ENCODE measurements at places on chromosomes 7 and 10.
A peak's percentile ranks its signal among the peaks of the same experiment; 100 is the strongest.

DNA sequence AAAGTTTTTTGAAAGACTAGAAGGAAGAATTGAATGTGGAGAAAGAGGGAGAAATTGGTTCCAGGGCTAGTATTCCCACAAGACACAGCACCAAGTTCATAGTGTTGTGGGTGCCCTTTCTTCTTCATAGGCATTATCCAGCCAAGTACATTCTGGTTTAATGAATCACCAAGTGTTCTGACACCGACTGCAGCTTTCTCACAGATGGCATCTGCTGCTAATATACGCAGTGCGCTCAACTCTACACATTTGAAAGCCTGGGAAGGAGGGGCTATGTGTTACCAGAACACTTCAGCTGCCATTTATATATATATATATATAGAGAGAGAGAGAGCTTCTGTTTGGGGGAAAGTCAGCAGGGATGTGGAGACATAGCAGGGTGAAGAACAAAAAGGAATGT, 1168.4 kb downstream of the GATA3 start:
- no peak for DNase-seq

DNA sequence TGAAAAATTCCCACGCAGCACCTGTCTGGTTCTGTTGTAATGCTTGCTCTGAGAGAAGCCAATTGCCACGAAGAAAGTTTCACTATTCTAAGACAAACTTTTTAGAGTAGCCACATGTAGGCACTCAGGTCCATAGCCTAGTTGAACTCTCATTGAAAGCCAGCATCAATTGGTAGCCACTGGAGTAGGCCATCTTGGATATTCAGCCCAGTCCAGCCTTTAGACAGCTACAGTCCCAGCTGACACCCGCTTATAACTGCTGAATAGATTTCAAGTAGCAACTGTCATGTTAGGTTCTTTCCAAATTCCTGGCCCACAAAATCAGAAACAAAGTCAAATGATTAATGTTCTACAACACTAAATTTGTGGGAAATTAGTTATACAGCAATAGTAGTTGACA, 31.6 kb downstream of the CUBN start:
- DNase-seq: no peak

DNA sequence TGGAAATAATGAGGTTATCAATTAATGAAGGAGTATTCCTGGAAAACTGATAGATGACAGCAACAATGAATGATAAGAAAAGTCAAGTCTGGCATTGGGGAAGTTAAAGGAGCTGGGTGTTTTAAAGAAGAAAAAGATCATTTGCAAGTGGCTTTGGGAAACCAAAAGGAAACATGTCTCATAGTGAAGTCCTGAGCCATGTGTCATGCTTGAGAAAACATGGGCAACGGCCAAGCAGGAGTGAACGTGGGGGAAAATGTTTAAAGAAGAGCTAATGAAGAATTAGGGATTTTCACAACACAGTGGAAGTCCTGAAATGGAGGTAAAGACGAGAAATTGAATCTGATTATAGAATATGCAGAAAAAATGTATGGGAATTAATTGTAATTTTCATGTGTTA, 1383.2 kb upstream of the CELF2 start:
- no peak for DNase-seq

DNA sequence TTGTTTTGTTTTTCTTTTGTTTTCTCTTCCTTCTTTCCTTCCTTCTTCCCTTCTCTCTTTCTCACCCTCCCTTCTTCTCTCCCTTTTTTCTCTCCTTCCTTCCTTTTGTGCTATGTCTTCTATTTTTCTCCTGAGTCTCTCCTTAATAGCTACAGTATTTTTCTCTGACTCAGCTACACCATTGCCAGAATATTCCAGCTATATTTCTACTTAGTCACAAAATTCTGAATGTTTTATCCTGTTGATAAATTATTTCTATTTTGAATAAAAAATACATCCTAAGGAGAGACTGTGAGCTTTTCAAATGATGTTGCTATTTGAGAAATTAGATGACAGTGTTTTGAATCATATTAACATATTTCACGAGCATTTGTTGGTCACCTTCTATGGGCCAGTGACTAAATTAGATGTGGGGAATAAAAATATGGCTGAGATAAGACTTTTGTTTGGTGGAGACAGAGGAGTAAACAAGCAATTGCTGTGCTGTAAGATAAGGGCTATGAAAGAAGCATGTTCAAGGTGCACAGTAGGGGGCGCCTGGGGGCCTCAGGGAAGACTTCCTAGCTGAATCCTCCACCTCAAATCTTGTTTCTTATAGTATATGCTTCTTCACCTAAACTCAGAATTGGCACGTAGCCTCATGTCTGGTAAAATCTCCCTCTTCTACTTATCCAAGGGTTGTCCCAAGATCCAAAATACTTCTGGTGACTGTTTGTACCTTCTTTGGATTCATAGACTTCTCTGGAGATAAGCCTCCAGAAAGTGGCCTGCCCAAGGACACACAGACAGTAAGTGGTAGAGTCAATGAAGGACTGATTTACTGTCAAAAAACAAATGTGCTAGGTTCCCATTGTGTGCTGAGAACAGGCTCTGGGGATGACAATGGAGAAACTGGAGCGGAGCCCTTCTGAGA, 115.5 kb upstream of the CREB5 start:
- no peak for DNase-seq

DNA sequence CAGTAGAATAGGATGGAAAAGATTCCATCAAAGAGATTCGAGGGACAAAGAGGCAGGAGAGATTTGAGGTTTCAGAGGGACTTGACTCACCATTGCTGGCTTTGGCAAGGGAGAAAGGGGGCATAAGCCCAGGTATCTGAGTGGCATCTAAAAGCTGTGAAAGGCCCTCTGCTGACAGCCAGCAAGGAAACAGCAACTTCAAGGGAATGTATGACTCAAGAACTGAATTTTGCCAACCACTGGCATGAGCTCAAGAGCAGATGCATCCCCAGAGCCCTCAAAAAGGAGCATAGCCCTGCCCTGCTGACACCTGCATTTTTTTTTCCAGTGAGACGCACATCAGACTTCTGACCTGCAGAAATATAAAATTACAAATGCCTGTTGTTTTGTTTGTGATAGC, 19.6 kb upstream of the ADAM12 start:
- no peak for DNase-seq

DNA sequence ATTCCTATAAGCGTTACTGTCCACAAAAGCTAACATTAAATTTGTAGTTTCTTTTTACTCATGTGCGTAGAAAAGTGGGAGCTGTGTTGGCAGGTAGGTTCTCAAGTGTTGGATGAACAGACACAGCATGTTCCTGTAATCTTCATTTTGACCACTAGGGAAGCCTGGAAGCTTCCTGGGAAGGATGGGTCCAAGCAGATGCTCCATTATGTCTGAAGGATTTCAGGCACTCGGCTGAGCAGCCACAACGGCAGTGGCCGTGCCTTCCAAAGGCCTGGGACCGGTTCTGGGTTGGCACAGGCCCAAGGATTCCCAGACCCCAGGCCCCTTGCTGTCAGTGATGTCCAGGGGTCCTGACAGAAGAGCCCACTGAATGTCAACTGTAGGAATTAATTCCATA, 386.3 kb downstream of the TNS3 start:
- no peak for DNase-seq

- no peak for DNase-seq
Measured at GRCh38 chr10:58918887-58919286, 257.6 kb upstream of the PHYHIPL start.

DNA sequence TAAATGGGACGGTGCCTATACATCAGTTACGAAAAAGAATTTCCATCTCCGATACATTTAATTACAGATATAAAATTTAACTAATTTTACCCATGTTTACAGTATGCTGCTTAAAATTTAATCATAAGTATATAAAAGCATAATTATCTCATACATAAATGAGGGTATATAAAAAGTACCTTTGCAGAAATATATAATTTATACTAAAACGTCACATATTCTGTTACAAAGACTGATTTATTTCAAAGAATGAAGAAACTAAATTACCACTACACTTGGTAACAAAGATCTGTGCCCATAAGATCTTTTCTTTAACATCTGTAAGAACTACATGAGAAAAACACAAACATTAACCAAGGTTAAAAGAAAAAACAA, 2.8 kb downstream of the DOCK4 start:
- DNase-seq: no peak

DNA sequence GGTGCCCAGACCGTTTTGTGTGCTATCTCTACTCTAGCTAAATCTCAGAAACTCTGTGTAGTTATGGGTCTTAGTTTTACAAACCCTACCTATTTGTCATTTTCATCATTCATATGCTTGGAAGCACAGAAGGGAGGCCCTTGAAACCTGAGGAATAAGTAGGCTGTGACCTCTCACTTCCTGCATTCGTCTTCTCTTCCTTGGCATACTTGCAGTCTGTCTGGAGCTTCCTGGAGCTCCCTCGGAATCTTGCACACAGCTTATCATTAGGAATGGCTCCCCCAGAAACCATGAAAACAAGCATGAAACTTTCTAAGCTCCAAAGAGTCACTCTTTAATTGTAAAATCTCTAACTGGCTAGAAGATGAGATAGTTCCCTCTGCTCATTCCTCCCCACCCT, 376.9 kb upstream of the MYO3A start:
- DNase-seq: no peak

GRCh38 chr7:150727381-150727780, 9.8 kb upstream of the GIMAP5 start:
- no peak for DNase-seq

GRCh38 chr10:102646610-102647442, 2.5 kb downstream of the TRIM8 start:
- DNase-seq: peak; percentile 55

DNA sequence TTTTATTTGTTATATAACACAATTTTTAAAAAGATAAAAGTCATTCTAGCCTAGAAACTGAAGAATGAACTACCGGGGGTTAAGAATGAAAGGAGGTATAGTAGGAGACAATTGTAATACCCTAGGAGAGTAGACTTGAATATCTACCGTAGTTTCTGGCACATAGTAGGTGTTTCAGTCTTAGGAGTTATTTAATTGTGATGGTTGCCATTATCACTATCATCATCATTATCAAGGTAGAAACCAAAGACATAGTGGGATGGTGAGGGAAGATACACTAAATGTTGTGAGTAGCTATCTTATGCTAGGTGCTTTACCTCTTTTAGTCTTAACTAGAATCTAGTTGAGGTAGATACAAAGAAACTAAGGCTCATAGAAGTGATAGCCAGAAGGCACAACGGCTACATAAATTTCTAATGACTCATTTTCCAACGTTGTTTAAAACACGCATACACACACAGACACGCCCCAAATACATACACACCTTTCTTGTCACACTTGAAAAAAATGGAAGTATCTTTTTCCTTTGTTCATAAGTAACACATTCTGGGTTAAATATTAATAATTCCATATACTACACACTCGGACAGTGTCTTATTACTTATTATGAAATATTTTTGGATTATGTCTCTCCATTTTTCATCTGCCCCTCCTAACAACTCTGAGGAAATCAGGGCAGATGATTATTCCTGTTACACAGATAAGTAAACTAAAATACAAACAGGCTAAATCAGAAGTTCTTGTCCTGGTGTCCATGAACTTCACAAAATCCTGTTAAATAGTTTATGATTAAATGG, 2.0 kb upstream of the ANLN start:
- no peak for DNase-seq

DNA sequence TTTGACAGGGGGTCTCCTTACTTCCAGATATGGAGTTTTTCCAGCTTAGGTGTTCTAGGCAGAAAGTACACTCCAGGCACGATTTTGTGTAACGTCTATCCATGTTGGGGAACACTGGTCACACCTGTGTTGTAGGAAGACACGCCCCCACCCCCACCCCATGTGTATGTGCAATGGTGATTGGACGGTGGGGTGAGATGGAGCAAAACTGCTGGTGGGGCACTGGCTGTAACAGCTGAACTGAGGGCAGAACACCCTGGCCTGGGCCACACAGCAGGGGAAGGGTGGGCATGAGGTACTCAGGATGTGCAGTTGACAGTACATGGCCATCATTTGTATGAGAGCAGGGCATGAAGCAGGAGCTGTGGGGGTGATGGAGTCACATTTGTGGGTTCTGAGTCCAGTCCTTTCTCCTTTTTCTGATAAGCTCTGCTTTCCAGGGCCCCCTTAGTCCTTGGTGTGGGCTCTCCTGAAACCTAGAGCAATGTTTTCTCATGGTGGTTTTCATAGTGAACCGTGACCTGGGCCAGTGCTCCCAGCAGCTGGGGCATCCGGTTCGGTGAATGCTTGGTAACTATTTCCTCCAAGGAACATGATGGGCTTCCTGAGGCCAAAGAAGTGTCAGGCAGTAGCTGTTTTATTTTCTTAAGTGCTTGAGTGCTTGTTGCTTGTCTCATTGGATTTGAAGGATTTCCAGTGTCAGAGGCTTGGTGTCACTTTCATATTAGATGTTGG, 63.4 kb upstream of the AQP1 start:
- DNase-seq: no peak

DNA sequence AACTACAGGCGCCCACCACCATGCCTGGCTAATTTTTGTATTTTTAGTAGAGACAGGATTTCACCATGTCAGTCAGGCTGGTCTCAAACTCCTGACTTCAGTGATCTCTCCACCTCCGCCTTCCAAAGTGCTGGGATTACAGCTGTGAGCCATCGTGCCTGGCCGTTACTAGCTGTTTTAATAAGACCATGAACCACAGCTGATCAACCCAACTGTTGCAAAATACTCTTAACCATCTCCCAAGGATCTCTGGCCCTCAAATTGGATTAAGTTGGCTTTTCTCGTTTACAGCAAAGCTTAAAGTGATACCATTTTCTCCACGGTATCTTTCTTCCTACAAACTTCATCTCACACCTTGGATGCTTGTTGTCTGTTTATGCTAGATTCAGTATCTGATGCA, 18.3 kb downstream of the ZFAND2A start:
- DNase-seq: no peak

DNA sequence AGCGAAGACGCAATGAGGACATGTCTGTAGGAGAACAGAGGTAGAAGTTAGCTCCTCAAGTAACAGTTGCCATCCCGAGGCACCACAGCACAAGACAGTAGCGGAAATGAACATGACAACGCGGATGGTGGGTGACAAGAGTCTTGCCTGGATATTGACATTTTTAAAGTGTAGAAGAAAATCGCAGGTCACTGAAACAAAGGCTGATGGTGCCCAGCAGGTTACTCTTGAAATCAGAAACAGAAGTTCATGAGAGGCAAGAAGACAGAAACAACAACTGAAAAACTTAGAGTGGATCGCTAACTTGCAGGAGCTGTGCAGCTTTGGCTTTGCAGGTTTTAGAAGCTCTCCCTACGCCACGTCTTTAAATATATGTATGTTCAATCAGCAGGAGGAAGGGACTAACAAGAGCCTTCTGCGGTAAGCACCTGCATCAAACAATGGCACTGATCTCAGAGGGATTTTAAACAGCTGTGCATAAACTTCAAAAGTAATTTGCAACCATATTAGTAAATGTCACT, 1.8 kb downstream of the PRKCQ start:
- no peak for DNase-seq

GRCh38 chr7:141263983-141264382, 190.1 kb downstream of the TMEM178B start:
- no peak for DNase-seq

- DNase-seq: no peak
Measured at GRCh38 chr10:51029172-51029641, 45.1 kb upstream of the PRKG1 start.

GRCh38 chr7:7535691-7536090, at the start of gene COL28A1:
TSS of gene COL28A1 (minus strand) at chr7:7535873. CDS start at chr7:7532875, 2,998 bp downstream.
- DNase-seq: peak; percentile 83
